ENCODE measurements at places on chromosomes 3 and 15.

- DNase-seq, result no peak
Measured at GRCh38 chr3:50587373-50587772, 18.1 kb downstream of the HEMK1 start.

GRCh38 chr15:92463826-92464225 lies 70.1 kb downstream of the ST8SIA2 start:
- DNase-seq, result no peak

- no peak for DNase-seq
Measured at GRCh38 chr3:190378240-190378891, 9.6 kb upstream of the CLDN16 start.

DNA sequence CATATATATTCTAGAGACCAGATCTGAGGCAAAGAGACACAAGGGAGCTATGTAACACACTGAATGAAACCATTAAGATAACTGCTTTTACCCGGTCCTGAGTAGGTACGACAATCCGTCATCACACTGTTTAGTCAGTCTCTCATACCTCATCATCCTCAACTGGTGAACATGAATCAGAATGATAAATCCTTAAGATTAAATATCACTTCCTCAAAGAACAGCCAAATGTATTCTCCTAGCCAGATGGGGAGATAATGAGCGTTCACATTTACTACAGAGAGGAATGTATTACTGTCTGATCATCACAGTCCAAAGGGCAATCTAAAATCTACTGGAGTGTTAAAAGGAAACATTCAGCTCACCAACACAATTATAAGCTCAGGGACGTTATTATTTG lies 319.4 kb upstream of the STAC start:
- no peak for DNase-seq

DNA sequence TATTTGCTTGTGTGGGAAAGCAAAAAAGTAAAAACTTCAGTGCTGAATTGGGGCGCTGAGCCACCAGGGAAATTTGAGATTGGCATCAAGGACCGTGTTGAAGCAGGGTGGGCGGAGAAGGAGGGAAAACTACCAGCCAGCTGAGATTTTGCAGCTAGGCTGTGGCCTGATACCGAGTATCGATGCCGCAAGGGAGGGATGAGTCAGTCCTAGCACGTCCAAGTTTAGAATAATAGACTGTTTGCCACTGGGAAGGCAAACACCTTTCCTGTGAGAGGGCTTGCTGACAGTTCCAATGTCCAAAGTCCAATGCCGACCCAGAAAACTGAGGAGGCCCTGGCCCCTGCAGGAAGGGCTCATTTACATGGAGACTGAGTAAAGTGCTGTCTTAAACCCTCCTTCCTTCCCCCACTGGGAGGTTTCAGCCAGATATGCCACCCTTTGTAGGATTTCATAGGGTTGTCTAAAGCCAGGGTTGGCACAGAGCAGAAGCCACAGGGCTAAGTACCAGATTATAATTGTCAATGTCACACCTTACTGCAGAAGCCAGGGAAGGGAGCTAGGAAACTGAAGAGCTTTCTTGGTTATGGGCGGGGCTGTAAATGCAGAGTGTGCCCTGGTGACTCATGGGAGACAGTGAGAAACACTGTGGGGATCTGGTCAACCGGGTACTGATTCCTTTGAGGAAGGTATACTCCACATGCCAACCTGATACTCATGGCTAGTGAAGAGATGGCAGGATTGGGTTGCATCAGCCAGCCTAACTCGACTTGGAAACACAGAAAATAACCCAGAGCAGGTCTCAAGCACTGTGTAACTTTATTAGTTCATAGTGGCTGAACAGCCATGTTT lies 28.4 kb upstream of the PIK3CB start:
- DNase-seq, result no peak

GRCh38 chr3:54772051-54772450 lies 155.8 kb downstream of the LRTM1 start:
- DNase-seq, result no peak

DNA sequence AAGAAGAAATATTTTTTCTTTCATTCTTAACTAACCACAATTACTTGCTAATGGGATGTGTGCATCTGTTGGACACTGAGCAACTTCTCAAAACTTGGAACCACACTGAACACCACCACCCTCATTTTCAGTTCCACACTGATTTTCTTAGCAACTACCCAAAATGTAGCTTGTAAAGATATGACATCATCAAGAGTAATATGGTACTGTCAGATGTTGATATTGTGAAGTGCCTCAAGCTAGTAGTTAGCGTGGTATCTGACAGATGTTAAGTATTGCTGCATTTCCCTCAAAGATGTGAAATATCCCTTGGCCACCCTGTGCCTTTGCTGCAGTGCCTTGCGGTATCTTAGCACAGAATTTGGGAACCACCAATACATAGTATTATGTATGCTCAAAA lies 9.3 kb downstream of the RFTN1 start:
- DNase-seq, result no peak

DNA sequence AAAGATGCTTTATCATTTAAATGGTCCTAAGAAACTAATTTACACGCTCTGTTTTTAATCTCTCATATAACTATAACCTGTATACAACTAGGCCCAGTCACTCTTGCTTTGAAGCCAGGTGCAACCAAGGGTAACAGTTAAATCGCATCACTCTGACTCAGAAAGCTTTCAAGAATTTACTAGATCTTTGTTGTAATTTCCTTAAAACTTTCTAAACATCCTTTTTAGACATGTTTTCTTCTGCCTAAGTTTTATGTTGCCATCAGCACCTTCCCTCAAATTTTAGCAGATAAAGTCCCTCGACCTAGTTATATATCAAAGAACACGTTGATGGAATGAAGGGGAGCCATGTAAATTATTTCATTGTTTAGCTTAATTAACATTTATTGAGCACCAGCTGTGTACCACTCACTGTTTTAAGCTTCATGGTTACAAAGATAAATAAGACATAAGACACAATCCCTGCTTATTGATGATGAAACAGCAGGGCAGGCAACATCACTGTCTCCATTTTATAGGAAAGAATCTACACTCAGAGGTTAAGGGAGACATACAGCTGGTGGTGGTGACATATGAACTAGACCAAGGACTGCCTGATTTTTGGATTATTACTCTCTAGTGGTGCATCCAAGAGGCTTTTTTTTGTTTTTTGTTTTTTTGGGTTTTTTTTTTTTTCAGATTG lies 101.0 kb downstream of the CD200R1L start:
- no peak for DNase-seq

- peak; percentile 57 for DNase-seq
Measured at GRCh38 chr3:114418724-114419543, 125.1 kb downstream of the TIGIT start.

- no peak for DNase-seq
Measured at GRCh38 chr3:181705086-181705480, 6.6 kb upstream of the SOX2 start.

DNA sequence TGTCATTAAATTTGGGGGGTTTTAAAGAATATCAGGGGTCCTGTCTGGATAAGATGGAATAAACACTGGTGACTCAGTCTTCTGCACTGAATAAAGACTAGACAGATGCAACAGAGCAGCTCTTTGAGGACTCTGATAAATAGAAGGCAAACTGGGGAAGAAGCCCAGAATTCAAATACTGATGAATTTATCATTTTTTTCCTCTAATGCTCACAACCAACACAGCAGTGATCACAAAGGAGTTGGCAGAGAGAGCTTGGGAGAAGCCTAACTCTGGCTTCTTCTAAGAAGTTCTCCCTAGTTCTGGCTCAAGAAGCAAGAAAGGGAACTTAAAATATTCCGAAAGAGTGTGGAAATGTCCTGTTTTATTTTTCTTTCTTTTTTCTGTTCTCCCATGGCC lies 597.8 kb downstream of the FGF12 start:
- no peak for DNase-seq

- DNase-seq, result no peak
Measured at GRCh38 chr3:23550402-23550801, 255.4 kb upstream of the UBE2E1 start.

GRCh38 chr15:87354661-87355410 lies 901.7 kb downstream of the NTRK3 start:
- DNase-seq, result no peak

DNA sequence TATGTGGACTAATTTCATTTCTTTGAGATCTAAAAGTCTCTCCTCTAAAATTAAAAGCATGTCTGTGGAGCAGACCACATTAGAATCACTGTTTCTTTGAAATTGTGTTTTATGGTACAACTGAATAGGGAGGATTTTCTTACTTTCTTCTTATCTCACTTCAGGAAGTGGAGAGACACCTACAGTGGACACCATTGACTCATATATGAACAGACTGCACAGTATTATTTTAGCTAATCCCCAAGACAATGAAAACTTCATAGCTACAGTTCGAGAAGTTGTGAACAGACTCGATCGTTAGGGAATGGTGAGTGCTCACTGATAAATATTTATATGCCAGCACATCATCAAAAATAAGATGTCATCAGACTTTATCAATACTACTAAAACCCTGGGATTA lies 58.3 kb downstream of the HMG20A start:
- no peak for DNase-seq

- no peak for DNase-seq
Measured at GRCh38 chr3:73743551-73743950, 118.8 kb upstream of the PDZRN3 start.

DNA sequence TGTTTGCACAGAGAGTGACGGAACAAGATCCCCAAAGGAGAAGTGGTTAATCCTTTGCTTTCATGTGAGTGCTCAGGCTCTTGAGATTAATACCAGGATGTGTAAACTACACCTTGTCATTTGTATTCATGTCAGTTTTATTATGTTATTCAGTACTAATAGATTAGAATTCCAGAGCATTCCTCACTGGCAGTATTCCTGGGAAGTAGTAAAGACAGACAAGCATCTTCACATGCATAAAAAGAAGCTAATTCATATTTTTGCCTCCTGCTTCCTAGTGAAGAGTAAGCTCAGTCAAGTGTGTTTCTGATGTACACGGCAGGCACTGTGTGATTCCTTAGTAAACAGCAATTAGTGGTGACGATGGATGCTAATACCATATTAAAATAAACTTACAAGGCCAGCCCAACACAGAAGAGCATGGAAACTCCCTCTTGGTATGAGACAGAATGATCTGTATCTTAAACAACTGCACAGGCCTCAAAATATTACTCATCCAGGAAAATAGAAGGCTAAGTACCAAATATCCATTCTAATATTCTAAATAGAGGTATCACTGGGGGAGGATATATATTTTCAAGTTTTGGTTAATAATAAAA lies 336.8 kb upstream of the MCTP2 start:
- no peak for DNase-seq

GRCh38 chr3:9951962-9952805 lies at the start of gene PRRT3:
Gene PRRT3, minus strand, starts transcription at chr3:9952408. Its CDS starts 2,293 bp downstream, at chr3:9950115.
- DNase-seq, result peak; percentile 14

GRCh38 chr3:45029661-45030060 lies 3.6 kb downstream of the CLEC3B start:
- no peak for DNase-seq

GRCh38 chr3:44060164-44060563 lies 181.5 kb upstream of the TOPAZ1 start:
- DNase-seq, result no peak

DNA sequence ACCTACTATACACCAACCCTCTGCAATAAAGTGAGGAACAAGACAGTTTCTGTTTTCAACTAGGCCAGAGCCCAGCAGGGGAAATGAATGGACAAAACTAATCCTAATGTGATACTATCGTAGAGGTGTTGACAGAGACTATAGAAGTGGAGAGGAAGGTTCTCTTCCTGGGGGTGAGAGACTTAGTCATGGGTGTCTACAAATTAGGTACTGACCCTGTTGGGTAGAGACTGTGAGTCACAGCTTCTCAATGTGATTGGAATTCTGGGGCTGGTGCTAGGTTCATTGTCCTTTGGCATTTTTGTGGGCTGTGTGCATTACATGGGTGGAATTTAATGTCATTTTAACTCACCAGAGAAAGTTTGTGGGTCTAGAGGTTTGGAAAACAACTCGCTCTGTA lies 79.3 kb downstream of the ADAMTSL3 start:
- DNase-seq, result no peak

DNA sequence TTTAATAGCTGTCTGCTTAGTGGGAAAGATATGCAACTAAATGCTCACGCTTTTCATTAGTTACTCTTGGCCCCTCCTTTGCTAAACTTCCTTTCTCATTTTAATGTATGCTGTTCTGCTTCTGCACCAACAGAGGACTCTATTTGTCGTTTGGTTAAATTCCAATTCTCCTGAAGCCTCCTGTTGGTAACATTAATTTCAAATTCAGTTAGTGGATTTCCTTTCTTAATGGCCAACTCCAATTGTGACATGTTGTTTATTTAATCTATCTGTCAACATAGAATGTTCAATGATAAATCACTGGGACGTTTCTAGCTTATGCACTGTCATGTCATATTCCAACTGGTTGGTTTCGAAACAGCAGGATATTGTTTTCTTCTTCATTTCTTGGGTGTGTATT lies 467.4 kb upstream of the BCHE start:
- no peak for DNase-seq

DNA sequence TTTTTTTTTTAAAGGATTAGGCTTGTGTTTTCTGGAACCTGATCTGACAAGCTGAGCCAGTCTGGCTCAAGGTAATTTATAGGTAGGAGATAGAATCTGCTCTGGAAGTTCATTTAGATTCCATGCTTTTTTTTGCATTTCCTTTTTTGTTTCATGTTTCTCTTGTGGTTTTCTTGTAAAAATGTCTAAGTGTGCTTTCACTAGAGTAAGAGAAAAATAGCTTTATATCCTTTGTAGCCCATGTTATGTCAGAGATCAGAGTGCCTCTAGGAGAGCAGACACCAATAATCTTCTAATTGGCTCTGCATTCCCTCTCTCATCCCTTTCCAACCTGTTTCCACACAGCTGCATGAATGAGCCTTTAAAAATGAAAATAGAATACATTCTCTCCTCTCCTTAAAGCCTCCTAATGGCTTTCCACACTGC lies 389.8 kb upstream of the KCNMB2 start:
- DNase-seq, result no peak

- DNase-seq, result no peak
Measured at GRCh38 chr3:14439501-14440167, 37.2 kb downstream of the SLC6A6 start.

GRCh38 chr3:52349611-52350395 lies 33.7 kb downstream of the DNAH1 start:
- DNase-seq, result no peak

- DNase-seq, result no peak
Measured at GRCh38 chr15:92932946-92933649, 33.0 kb downstream of the CHD2 start.

- DNase-seq, result no peak
Measured at GRCh38 chr15:91578511-91578910, 275.0 kb upstream of the SLCO3A1 start.

DNA sequence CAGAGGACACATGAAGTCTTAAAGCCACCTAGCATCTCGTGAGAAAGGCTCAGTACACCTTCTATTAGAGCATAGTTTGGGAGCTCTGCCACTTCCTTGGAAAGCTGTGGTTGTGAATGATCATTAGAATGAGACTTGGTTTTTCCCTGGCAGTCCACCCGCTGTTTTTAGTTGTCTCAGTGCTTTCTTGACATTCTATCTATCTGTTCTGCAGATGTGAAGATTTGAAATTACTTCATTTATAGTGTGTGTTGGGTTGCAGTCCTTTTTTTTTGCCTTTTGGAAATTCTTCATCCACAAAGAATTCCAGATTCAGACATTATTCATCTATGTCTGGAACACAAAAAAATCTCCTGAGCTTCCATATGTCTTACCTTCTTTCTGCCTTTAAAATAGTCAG lies 23.7 kb downstream of the PPP2R3A start:
- DNase-seq, result no peak

GRCh38 chr15:45641374-45641781 lies 6.5 kb downstream of the SQOR start:
- DNase-seq, result no peak

- no peak for DNase-seq
Measured at GRCh38 chr15:31372635-31373091, 46.0 kb downstream of the KLF13 start.
